Stimulated activated CD4-positive, alpha-beta T cell treated with anti-CD3 and anti-CD28 coated beads, Interleukin-15, amount 100 ng/mL, for 1 hour (primary cell): ENCODE measurements at places on chromosomes 5 and 9.

DNA sequence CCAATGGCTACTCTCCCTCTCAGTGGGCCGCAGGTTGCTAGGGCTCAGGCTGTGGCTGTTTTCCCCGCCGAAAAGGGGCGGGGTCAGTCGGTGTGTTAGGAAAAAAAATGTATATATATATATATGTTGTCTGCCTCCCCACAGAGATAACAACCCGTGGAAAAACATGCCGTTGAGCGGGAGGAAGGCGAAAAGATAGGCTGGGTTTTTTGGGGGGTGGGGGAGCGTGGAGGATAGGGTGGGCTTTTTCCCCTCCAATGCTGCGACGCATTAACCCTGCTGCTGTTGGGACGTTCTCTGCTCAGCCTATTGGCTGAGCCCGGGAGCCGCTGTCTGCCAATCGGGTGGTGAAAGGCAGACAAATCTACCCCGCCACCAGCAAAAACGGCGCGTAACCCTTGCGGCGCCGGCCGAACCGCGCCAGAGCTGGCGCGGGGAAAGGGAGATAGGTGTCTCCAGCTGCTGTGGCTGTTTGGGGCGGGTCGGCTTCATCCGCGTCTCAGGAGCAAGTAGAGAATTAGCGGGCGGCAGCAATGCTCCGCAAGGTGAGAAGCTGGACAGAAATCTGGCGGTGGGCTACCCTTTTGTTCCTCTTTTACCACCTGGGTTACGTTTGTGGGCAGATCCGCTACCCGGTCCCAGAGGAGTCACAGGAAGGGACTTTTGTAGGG lies at the start of gene PCDHGC4:
Gene PCDHGC4, plus strand, starts transcription at position 390 of the 671 bp plus-strand sequence. Its CDS starts 144 bp downstream, at position 534.
- no peak for DNase-seq

DNA sequence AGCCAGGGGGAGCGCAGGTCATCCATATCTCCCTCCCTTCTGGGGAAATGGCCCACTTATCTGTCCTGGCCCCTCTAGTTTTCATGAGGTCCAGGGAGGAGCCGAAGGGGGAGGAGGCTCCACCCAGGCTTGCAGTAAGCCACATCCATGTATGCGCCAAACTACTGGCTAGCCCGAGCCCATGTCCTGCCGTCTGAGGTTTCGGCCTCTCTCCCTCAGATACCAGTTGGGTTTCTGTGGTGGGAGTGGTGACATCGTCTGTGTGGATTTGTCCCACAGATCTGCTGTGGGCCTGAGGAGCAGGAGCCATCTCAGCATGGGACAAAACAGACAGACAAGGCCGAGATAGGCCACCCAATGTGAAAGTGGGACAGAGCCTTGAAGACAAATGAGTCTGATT lies 78.3 kb upstream of the ORM1 start:
- no peak for DNase-seq

- DNase-seq: no peak
Measured at GRCh38 chr5:109350537-109351270, 59.1 kb downstream of the PJA2 start.

- no peak for DNase-seq
Measured at GRCh38 chr5:174223355-174223754, 177.8 kb downstream of the NSG2 start.

DNA sequence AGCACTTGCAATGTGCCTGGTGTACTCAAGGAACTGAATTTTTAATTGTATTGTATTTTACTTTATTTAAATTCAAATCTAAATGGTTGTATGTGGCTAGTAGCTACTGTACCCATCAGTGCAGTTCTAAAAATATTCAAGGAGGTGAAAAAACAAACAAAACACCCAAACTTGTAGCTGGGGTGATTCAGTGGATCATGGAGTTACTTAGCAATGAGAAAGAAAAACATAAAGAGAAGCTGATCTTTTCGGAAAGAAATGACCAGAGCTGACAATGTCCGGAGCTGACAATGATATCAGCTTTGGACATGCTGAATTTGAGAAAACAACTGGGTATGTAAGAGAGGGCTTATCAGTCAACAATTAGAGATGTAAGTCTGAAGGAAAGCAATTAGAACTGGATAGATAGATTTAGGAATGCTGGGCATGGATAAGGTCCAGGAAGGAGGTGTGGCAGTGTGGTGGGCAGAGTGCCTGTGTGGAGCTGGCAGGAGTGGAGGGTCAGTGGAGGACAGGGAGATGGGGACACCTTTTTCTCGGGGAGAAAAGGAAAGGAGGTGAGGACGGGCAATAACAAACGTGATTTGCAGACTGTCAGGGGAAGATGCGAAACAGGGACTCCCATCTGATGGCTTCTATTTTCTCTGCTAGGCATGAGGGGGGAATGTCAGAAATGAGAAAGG lies 113.2 kb downstream of the DCP2 start:
- no peak for DNase-seq

DNA sequence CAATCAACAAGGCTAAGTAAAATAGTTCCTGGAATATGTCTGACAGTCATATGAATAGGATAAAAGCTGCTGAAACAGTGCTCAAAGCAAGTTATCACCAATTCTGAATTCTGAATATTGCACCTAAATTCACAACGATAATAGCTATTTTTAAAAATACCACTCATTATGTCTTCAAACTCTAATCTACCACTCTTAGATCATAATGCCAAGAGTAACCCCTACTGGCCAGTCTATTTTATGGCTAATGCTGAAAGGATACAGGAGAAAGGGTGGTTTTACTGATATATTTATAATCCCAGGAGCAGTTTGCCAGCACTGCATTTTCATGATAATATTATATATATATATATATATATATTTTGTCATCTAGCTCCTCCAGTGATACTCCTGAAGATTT lies 232.8 kb downstream of the PDE4D start:
- no peak for DNase-seq

DNA sequence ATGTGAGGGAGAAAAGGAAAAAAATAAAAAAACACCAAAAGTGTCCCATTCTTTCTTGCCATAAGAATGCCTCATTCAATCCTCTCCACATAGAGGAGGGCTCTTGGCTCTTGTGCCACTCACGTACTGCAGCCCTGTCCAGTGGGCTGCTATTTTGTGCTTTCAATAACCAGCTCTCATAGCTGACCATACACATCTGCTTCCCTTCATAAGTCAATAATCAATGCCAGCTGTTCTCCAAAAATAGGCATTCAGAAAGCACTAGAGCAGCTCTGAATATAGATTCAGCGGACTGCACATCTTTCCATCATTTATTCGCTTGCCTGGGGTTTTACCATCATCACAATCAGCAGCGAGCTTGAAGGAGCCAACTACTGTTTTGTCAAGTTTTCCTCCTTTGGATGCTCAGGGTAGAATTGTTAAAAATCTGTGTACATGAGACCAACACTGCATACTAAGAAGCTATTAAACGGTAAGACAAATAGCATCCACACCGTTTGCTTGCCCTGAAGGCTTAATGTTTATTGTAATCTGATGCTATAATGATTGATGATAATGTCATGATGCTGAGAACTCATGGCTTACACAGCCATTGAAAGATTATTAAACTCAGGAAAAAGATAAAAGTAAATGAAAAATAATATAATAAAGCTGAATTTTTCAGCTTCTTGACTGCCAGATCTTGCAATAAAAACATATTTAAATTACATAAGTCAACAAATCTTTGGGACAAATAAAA lies 80.0 kb downstream of the OXCT1 start:
- no peak for DNase-seq

DNA sequence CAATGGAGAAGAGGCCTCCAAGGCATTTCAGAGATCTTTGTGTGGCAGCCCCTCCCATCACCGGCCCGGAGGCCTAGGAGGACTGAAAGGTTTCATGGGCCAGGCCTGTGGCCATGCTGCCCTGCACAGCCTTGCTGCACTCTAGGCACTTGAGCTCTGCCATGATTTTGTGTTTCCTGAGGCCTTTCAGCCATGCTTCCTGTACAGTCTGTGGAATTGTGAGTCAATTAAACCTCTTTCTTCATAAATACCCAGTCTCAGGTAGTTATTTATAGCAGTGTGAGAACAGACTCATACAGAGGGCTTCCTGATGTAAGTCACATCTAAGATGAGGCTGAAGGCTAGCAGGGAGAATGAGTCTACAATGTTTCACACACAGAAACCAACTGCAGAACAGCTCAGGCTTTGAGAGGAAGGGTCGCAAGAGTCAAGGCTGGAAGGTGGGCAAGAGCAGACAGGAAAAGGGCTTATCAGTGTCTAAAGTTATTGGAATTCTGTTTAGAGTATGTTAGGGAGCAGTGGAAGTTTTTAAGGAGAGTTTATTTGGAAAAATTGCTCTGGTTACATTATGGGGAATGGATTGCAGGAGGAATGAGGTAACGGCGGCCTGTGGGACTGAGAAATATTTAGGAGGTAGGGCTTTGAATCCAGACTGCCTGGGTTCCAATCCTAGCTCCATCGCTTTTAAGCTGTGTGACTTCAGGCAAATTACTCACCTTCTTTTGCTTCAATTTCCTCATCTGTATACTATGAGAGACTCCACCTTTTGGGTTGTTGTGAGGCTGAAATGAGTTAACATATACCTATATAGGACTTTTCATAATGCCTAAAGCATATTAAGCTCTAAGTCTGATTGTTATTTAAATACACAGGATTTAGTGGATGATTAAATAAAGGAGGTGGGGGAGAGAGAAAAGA lies 291.2 kb downstream of the CWC27 start:
- no peak for DNase-seq

GRCh38 chr5:87113861-87114260 lies 153.8 kb upstream of the RASA1 start:
- no peak for DNase-seq

DNA sequence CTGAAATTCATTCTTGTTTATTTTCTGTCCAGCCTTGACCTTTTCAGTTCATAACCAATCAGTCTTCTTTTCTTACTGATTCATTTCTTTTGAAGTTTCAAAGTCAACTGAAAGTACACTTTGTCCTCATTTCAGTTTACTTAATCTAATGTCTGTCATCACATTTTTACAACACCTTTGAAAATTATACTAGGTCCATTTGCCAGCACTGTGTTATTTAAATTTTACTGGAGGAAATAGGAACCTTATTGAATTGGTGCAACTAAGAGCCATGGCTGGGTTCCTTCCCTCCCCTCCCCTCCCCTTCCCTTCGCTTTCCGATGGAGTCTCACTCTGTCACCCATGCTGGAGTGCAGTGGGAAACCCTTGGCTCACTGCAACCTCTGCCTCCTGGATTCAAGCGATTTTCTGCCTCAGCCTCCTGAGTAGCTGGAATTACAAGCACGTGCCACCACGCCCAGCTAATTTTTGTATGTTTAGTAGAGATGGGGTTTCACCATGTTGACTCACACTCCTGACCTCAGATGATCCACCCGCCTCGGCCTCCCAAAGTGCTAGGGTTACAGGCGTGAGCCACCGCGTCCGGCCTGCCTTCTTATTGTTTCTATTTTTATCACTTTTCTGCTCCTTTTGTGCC lies 6.3 kb downstream of the RMI1 start:
- no peak for DNase-seq

DNA sequence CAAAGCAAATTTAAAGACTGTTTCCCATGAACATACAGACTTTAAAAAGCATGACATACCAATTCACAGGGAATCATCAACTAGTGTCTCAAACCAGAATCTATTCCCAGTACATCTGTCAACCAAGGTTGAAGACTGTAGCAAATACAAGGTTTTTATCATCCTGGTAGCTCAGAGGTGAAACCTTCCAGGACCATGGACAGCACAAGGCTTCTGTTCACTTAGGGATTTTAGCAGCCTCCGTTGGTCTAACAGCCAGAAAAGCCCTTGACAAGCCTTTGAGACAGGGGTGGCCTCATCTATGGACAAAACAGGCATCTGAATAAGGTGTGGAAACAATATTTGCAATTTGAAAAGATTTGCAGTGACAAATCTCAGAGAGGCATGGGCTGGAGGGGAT lies 119.0 kb downstream of the TRIM32 start:
- no peak for DNase-seq

DNA sequence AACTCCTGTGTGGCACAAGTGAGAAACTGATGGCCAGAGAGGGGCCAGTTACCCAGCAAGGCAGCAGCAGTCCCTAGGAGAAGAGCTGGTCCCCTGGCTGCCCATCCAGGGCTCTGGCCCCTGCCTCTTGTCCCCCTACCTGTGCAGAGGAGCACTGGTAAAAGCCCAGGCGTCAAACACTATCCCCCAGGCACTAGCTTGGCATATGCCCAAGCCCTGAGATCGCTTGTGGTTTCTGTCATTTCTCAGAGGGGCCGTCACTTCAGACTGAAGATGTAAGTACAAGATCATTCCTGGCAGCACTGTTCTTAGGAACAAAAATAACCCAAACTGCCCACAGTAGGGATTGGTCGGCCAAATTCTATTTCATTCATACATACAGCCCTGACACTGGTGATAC lies 53.9 kb downstream of the COL15A1 start:
- no peak for DNase-seq

GRCh38 chr9:70609542-70610286 lies 195.3 kb upstream of the KLF9 start:
- no peak for DNase-seq

DNA sequence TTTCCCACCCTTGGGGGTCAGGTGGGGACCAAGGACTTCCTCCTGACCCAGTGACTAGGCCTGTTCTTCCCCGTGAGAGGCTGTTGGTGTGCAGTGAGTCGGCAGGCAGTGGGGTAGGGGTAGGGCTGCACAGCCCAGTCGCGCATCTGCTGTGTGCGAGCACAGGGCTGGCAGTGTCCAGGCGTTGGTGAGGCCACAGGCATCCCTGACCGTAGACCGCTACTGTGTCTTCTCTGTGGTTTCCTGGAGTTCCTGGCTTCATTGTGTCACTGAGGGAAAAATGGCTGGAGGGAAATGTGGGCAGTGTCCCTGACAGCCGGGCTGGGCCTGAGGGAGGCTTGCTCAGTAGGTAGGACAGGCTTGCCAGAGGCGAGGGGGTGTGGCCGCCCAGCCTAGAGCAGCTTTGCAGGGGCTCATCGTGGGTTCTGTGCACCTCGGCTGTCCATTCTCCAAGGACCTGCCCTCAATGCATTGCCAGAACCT lies 95.4 kb downstream of the CACNA1B start:
- DNase-seq: no peak

- DNase-seq: no peak
Measured at GRCh38 chr5:20649966-20650365, 662.0 kb upstream of the CDH18 start.
